ENCODE measurements at places on chromosomes 7 and 10. TPM values are rescaled to one million over a fixed set of nuclear protein-coding genes. Genes with fewer than 3 reads are reported as not detected.

GRCh38 chr10:31135171-31135570 is 103.5 kb upstream of the ZNF438 start:
- DNase-seq: no peak

The NSUN6 gene
- total RNA-seq: 47.6 TPM

DNA sequence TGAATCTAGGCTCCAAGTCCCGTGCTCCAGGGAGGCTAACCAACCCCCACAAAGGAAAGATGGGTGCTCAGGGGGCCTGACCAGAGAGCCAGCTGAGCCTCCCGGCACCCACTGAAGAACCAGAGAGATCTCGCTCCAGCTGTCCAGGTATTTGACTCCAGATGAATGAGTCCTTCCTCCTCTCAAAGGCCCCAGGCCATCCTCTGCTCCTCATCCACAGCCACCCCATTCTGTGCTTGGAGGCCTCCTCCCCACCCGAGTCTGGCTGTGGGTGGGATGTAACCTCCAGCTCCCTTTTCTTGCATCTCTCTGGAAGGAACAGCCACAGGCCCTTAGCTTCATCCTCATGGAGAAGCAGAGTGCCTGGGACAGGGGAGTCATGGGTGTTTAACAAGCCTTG is 44.6 kb downstream of the VSTM4 start:
- no peak for DNase-seq

The PON3 gene
- total RNA-seq: 256 TPM

The RNLS gene
- total RNA-seq: 12.4 TPM

DNA sequence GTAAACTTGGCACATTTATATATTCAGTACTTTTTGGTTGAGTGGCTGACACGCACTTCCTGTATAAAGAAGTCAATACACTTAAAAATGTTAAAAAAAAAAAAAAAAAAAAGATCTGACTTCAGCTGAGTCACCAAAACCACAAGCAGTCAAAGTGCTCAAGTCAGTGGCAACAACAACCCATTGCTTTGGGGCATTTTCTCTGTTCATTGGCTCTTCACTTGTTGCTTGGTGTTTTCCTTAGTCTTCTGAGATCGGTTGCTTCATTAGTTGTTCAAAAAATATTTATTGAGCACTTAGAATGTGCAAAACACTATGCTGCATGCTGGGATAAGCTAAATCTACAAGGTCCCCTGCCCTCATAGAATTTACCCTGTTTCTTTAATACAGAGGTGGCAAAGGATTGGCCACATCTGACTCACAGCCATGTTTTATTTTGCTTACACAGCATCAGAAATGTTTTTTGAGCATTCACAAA is 63.7 kb downstream of the ZNRF2 start:
- DNase-seq: no peak

DNA sequence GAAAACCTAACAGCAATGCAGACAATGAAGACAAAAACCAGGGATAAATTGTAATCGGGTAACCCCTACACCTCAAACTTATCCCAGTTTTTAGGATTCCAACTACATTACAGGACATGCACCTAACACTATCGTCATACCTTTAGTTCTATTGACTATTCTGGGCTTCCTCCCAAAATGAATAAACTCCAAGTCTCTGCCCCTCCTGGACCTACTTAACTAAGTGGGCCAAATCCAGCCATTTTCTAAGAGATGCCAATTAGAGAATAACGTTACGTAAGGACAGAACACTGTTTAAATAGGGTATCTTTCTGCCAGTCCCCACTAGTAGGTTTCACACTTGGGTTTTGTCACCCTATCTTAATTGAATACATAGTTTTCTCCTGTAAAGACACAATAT is 253.1 kb upstream of the MKLN1 start:
- DNase-seq: no peak

The HSPA12A gene
- total RNA-seq: 4.5 TPM

GRCh38 chr10:108443636-108444035 is 1279.1 kb upstream of the SORCS1 start:
- DNase-seq: no peak

All from liver (tissue), 10 donors.